Muscle of leg (tissue), 16 donors: ENCODE measurements at places on chromosomes 13 and 19. TPM values are rescaled to one million over a fixed set of nuclear protein-coding genes. Genes with fewer than 3 reads are reported as not detected.

GRCh38 chr19:42420055-42420544 is 7.1 kb downstream of the LIPE start:
- H3K4me3 ChIP-seq = no peak overlapping the region
- H3K27ac ChIP-seq = no peak overlapping the region
- H3K27me3 ChIP-seq = peaks cover 17% of the 10 kb centered on the region
- H3K36me3 ChIP-seq = no peaks in the 10 kb centered on the region
- peaks cover 34% of the 10 kb centered on the region for H3K4me1 ChIP-seq
- DNase-seq = no peak

DNA sequence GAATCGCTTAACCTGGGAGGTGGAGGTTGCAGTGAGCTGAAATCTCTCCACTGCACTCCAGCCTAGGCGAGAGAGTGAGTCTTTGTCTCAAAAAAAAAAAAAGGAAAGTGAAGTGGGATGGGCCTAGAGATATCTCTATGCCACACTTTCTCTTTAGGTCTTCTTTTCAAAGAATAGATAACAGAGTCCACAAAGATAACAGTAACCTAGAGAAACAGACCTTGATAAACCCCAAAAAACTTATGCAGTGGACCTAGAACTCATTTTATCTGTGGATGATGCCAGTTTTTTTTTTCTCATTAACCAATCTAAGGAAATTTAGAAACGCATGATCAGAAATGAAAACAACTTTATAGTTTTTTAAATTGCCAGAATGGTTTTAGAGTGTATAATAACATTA is 227.4 kb downstream of the LHFPL6 start:
- no peak overlapping the region for H3K4me3 ChIP-seq
- no peak for DNase-seq
- H3K27ac ChIP-seq = no peak overlapping the region
- H3K4me1 ChIP-seq = no peaks in the 10 kb centered on the region
- H3K36me3 ChIP-seq = peaks cover 2% of the 10 kb centered on the region

- no peak overlapping the region for H3K27ac ChIP-seq
- H3K4me3 ChIP-seq = no peak overlapping the region
- H3K36me3 ChIP-seq = no peaks in the 10 kb centered on the region
- H3K4me1 ChIP-seq = no peaks in the 10 kb centered on the region
- peak; percentile 50 for DNase-seq
Observed at GRCh38 chr13:52353193-52353592, 52.8 kb downstream of the THSD1 start.

GRCh38 chr19:2275588-2276428 is 6.2 kb downstream of the PEAK3 start:
- H3K4me3 ChIP-seq = no peak overlapping the region
- peaks cover 48% of the 10 kb centered on the region for H3K4me1 ChIP-seq
- DNase-seq = peak; percentile 58

DNA sequence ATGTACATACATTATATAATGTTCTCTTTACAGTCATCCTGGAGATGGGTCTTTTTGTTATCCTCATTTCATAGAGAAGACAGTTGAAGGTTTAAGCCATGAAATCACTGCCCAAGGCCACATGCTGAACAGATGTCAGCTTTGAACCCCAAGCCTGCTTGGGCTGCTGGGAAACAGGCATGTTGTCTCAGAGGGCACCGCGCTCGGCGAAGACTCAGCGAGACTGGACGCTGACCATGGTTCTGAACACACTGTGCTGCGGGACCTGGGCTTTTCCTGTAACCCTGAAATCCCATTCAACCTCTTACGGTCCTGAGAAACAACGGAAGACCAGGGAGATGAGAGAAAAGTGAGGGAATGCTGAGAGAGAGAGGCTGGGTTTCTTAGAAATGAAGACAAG is 27.3 kb downstream of the LRFN3 start:
- no peaks in the 10 kb centered on the region for H3K4me1 ChIP-seq
- H3K27ac ChIP-seq = no peak overlapping the region
- DNase-seq = peak; percentile 70

FXYD7 gene
- 0.71 TPM for total RNA-seq

- no peaks in the 10 kb centered on the region for H3K27me3 ChIP-seq
- H3K36me3 ChIP-seq = no peaks in the 10 kb centered on the region
- no peak overlapping the region for H3K27ac ChIP-seq
Observed at GRCh38 chr13:77946522-77946921, 27.9 kb upstream of the EDNRB start.
